Esophagus squamous epithelium (tissue), 5 donors: ENCODE measurements at places on chromosomes 5 and 9.

GRCh38 chr5:118967059-118967508 is 21.3 kb downstream of the DTWD2 start:
- DNase-seq: no peak

DNA sequence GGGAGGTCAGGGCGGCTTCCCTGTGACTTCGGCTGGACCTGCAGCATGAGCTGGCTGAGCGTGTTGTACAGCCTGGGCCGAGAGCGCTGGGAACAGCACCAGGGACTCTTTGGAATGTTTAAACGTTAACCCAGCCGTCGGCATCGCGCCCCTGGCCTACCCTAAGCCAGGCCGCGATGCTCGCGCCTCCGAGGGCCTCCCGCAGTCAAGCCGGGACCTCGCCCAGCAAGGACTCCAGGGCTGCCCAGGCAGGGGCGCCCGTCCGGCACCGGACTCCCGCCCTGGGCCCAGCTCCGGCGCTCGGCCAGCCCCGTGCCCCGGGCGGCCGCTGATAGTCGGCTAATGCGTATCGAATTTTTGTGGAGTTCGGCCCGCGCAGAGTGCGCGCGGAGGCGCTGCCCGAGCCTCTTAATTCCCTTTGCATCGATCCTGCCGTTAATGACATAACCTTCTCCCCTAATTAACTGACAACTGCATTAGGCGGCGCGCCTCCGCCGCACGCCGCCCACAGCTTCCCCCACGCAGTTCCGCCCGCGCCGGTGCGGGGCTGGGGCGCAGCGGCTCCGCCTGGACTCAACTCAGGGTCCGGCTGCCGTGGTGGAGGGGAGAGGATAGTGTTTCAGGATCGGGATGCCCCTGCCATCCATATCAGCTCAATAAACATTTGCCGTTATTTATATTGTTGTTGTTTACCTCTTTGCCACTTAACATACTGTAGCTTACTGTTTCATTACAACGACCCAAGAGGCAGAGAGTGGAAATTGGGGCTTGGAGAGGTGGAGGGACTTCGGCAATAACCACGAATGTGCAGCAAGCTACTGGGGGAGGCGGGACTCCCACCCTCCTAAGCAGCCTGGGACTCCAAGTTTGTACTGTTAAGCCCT is 28.8 kb upstream of the CDC23 start:
- DNase-seq: no peak

GRCh38 chr9:77424993-77425392 is 223.1 kb downstream of the GNA14 start:
- DNase-seq: no peak

DNA sequence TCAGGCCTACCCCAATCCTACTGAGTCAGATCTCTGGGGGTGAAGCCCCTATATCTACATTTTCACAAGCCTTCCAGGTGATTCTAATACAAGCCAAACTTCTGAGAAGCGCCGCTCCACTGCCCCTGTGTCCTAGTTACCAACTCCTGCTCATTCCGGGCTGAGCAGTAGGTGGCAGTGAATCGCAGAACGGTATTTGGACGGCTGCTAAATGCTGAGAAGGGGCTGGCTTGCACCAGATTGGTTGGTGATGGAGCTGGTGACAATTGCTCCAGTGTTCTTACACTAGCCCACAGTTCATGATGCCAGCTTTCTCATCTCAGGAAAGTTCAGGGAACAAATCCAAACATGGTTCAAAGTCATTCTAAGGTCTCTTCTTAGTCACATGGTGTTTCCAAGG is 31.1 kb upstream of the FGF1 start:
- DNase-seq: no peak
